Stimulated activated CD8-positive, alpha-beta memory T cell treated with anti-CD3 and anti-CD28 coated beads, Interleukin-7, amount 100 ng/mL, for 4 hours (primary cell): ENCODE measurements at places on chromosomes 5 and 9.

- DNase-seq: no peak
Observed at GRCh38 chr9:17135295-17136160, 688 bp downstream of the CNTLN start.

- no peak for DNase-seq
Observed at GRCh38 chr9:1005043-1005667, 28.7 kb downstream of the DMRT3 start.

GRCh38 chr9:118659011-118659410 lies 710.2 kb downstream of the BRINP1 start:
- no peak for DNase-seq

DNA sequence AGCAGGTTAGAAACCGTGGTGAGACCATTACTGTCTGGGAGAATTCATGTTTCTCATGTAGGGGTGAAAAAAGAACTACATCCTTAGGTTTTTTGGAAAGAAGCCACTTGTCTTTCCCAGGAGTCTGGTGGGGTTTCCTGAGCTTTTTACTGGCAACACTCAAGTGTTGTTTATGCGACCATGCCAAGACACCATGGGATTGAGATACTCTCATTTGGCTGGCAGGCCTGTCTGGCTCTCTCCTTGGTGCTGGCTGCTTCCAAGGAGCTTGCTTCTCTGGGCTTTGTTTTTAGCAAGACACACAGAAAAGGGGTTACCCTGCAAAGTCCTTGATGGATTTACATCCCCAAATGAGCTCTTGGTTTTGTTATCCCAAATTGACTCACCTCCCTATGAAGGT lies 80.9 kb upstream of the ISL1 start:
- no peak for DNase-seq

DNA sequence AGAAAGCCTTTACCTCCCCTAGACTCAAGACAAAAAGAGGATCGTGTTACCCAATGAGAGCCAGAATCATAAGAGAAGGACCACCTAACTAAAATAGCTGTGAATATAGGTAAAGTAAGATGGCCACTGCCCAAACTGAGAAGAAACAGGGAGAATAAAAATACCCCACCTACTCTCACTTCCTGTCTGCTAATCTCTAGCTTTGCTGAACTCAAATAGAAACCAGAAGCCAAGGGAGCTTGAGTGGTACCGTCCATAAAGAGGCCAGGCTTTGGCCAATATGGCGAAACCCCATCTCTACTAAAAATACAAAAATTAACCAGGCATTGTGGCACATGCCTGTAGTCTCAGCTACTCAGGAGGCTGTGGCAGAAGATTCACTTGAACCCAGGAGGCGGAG lies 123.0 kb upstream of the FST start:
- DNase-seq: no peak

DNA sequence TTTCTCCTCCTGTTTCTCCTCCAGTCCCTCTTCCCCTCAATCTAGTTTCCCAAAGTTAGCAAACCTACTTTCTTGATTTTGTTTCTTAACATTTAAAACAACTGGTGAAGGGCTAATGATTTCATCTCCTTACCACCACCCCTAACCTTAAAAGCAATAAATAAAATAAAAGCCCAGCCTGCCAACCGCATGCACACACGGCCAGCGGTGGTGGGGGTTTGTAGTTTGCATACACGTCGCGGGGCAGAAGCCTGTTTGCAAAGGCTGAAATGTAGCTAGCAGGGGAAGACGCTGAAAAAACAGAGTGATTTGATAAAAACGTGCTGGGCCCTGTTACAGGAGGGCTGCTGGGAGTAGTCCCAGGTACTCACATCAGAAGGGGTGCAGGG lies 1.9 kb upstream of the DMRT2 start:
- no peak for DNase-seq

GRCh38 chr9:7298123-7298522 lies 501.5 kb downstream of the DMAC1 start:
- DNase-seq: no peak

GRCh38 chr5:73395256-73395655 lies 53.3 kb downstream of the FOXD1 start:
- DNase-seq: no peak

DNA sequence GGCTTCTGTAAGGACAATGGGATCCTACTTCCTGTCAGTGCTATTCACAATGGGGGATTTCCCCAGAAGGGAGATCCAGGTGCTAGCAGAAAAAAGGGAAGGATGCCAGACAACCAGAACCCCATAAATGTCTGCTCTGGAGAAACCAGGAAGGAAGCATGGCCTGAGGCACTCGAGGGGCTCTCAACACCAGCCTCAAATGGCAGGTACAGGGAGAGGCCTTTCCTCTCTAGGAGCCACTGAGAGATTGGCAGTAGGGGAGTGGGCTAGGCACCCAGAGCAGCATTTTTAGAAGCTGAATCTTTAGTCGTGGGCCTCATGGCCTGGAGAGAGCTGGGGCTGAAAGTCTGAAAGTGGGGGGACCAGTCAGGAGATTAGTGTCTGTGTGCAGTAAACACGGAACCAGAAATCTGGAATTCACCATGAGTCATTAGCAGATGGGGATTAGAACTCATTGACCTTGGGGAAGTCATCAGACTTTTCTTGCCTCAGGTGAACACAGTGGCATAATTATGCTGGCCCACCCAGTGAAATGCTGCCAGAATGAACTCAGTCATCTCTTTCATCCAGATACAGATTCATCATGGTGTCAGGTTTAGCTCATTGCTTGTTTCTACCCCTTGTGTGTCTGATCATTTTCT lies 28.3 kb downstream of the ARHGEF28 start:
- no peak for DNase-seq

DNA sequence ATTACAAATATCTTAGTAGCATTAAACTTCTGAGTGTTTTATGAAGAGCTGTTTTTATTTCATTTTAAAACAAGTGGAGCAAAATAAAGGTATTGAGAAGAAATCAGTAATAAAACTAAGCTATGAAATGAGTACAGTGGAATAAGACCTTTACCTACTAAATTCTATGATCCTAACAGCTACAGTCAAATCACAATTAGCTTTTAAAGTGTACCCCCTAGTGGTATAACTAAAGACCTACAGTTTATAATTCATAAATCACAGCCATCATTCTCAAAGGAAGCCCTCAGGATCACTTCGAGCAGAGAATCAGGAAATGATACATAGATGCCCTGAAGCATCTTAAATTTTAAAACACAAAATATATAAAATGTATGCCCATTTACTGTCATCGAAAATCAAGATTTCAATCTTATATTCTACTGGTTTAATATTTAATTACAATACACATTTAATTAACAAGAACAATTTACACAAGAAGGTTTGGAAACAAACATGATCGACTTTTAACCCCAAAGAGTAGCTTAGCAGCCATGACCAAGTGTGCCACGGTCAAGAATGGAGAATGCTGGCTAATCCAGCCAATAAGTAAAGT lies 12.3 kb downstream of the CCNH start:
- DNase-seq: no peak

DNA sequence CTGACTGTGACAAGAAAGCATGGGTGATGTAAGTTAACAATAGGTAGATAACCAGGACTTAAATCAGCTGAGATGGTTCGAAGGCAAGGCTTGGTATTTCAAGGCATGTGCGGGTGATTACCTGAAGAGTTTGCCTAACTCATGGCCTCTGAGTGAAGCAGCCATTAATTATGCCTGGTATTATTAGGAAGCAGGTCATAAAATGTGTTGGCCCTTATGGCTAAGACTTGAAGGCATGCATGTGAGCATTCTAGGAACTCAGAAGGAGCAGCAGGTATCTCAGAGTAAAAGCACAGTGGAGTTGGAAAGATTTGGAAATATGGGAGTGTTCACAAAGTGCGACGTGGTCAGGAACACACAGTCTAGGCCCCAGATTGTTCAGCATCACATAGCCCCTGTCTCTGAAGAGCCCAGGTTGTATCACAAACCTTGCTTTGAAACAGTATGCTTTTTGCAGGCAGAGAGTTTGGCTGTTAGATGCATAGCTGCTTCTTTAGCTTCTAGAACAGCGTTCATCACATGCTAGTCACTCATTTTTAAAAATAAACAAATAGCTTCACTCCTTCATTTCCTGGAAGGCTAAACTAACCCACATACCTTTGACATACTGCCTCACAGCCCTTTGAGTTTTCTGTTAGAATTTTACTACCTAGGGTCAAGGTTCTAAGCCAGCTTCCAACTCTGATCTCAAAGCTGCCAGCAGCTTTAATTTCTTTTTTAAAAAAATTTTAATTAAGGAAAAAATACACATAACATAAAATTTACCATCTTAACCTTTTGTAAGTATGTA lies 2.1 kb downstream of the HEXB start:
- DNase-seq: no peak

DNA sequence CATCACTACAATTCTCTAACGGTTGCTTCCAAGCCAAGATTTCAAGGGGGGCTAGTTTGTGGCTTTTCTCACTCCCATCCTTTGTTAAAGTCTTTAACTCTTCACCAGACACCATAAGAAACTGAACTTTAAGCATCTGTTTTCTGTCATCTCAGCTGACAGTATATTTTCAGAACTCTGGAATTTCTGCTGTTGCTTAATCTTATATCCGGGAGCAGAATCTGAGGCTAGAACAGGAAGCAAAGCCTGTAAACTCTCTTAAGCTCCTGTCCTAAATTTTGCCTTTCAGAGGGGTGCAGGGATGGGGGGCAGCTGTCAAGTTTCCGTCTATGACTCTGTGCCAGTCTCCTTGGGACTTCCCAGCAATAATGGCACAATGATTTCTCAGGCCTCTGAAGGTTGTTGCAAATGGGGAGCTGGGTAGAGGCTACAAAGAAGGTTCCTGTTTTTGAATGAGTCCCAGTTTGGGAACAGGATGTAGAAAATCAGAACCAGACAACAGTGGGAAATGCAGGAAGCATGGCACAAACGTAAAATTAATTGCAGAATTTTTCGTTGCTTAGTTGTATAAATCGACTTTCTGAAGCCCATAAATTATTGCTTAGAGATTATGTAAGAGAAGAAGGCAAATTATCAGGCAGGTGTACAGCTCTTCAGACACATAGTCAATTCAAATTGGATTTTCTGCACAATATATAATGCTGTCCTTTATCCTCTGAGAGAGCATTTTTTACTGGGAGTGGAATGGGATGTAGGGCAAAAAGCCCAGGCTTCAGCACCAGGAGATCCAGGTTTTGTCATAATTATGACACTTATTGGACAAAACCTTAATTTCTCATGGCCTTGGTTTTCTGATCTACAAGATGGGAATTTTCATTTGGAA lies 430.9 kb downstream of the DMAC1 start:
- DNase-seq: no peak

GRCh38 chr5:135238622-135239452 lies 160.2 kb downstream of the MACROH2A1 start:
- no peak for DNase-seq

DNA sequence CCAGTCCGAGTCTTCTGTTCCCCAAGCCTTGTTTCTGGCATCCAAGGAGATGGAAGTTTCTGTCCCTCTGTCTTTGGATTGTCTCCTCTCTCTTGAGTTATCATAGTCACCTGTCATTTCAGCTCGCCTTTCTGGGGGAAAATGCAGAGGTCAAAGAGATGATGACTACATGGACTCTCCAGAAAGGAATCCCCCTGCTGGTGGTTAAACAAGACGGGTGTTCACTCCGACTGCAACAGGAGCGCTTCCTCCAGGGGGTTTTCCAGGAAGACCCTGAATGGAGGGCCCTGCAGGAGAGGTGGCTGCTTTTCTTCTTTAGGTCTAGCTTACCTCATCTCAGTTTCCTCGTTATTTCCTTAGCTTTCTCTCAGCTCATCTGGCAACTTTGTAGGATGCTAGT lies 25.1 kb downstream of the ERAP2 start:
- DNase-seq: no peak

GRCh38 chr5:111973961-111974360 lies 217.0 kb upstream of the NREP start:
- DNase-seq: no peak

GRCh38 chr5:10746711-10747110 lies 14.3 kb downstream of the DAP start:
- DNase-seq: no peak

DNA sequence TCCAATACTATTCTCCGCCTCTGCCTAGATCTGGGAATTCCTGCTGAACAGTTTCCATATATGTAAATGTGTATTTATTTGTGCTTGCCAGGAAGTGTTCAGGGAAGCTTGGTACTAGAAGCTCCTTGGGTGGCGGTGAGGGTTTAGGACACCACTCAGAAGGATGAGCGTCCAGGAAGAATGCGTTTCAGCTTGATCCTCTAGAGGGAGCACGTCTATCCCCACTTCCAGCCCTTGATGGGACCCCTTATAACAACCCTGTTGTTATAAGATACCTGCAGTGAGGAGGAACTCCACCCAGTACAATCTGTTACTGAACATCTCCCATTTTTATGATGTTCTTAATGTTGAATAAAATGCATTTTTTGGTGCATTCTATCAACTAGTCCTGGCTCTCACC lies 88.9 kb downstream of the CYFIP2 start:
- no peak for DNase-seq

- DNase-seq: no peak
Observed at GRCh38 chr5:172315587-172316493, 32.3 kb upstream of the UBTD2 start.

DNA sequence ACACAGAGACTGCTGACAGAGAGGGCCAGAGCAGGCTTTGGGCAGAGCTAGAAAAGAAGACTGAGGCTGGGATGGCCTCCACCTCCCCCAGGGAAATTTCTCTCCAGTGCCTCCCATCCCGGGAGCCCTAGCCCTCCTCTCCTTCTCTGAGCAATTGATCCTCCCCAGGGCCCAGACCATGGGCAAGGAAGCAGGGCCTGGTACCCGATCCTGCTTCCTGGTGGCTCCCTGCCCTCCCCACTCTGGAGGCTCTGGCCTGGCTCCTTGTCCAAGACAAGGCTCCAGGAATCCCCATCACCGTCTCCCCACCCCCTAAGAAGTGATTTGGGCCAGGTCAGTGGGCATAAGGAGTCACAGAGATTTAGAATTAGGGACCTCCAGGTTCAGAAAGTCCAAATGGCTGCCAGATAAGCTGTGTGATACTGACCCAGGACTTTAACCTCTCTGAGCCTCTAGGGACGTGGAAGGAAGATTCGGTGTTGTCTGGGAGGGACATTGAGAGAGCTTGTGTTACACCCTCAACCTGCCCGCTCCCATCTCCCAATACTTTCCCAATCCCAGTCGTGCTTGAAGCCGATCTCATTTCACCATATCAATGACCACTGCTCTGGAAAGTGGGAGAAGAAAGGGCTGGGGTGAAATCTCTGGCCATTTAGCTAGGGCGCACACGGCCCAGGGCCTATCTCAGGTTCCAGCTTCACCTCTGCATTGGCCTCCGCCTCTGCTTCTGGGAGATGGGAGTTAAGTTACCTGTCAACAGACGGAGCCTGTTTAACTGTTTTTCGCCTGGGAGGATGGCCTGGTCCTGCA lies 25.8 kb upstream of the KIF12 start:
- no peak for DNase-seq

GRCh38 chr5:131482617-131483016 lies 152.4 kb downstream of the RAPGEF6 start:
- no peak for DNase-seq
